ENCODE measurements at places on chromosomes 1 and 21. TPM values are rescaled to one million over a fixed set of nuclear protein-coding genes. Genes with fewer than 3 reads are reported as not detected.

DNA sequence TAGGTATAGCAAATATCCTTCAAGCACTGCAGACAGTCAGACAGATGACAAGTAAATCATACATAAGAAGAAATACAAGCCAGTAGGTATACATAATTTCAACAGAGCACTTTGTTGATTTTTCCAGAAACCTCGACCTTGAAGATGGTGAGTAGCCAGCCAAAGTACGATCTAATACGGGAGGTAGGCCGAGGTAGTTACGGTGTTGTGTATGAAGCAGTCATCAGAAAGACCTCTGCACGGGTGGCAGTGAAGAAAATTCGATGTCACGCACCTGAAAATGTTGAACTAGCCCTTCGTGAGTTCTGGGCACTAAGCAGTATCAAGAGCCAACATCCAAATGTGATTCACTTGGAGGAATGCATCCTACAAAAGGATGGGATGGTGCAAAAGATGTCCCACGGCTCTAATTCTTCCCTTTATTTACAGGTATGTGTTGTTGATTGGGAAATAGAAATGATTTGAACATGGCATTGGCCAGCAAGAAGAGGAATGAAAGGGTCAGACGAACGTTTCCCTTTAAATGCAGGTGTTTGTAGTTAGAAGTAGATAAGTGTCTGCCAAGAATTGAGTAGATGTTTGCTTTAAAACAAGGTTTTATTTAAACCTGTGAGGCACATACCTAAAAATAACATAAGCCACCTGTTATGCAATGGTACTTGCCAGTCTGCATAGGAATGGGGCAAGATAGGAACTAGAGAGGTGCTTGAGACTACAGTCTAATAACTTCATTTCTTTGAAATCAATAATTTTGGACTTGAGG lies 2.7 kb downstream of the PDIK1L start:
- H3K4me1 ChIP-seq = no peaks in the 10 kb centered on the region
- DNase-seq = no peak
- peaks cover 41% of the 10 kb centered on the region for H3K36me3 ChIP-seq
- no peak overlapping the region for H3K4me3 ChIP-seq
- no peaks in the 10 kb centered on the region for H3K27me3 ChIP-seq

SAMSN1 gene
- total RNA-seq = 56.1 TPM

DNA sequence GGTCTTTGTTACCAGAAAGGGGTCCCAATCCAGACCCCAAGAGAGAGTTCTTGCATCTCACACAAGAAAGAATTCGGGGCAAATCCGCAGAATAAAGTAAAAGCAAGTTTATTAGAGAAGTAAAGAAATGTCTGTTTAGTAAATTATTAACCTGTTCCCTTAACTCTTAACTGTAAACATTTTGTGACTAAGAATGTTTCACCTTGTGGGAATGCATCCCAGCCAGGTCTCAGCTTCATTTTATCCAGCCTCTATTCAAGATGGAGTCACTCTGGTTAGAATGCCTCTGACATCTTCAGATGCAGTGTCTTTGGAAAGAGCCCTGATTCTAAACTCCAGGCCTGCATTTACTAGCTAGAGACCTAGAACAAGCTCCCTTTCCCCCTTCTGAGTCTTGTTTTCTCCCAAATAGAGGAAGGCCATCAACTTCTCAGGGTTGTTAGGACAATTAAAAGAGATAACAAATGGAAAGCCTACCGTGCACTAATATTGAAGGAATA lies 4.5 kb upstream of the FABP3 start:
- no peak overlapping the region for H3K27ac ChIP-seq
- peaks cover 12% of the 10 kb centered on the region for H3K4me1 ChIP-seq
- DNase-seq = no peak
- no peak overlapping the region for H3K4me3 ChIP-seq
- H3K27me3 ChIP-seq = no peaks in the 10 kb centered on the region
- no peaks in the 10 kb centered on the region for H3K36me3 ChIP-seq

CFAP141 gene
- total RNA-seq = not detected

- H3K27me3 ChIP-seq = no peaks in the 10 kb centered on the region
- no peak overlapping the region for H3K4me3 ChIP-seq
- DNase-seq = no peak
- no peak overlapping the region for H3K27ac ChIP-seq
- H3K4me1 ChIP-seq = no peaks in the 10 kb centered on the region
Observed at GRCh38 chr1:63407002-63407401, 39.6 kb downstream of the ALG6 start.

GRCh38 chr21:33300701-33301631 lies 23.8 kb upstream of the IFNAR1 start:
- no peaks in the 10 kb centered on the region for H3K36me3 ChIP-seq
- no peak overlapping the region for H3K4me3 ChIP-seq
- peak overlapping the region; percentile 43 for H3K27ac ChIP-seq
- DNase-seq = no peak
- no peaks in the 10 kb centered on the region for H3K27me3 ChIP-seq
- H3K4me1 ChIP-seq = peaks cover 13% of the 10 kb centered on the region

DNA sequence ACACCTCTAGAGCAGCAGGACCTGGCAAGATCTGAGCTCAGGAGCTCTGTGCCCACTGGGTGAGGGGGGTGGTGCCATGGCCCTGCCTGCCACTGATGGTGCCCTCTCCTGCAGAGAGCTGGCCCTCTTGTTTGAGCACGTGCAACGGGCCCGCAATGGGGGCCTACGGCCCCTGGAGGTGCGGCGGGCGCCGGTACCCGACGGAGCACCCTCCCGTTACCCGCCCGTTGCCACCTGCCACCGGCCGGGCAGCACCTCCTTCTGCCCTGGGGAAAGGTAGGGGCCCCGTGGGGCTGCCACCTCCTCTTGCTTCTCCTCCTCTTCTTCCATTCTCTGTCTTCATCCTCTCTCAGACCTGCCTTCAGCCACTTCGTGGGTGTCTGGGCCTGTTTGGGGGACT lies 38.2 kb downstream of the CITED4 start:
- no peaks in the 10 kb centered on the region for H3K36me3 ChIP-seq
- H3K4me1 ChIP-seq = no peaks in the 10 kb centered on the region
- DNase-seq = no peak
- no peak overlapping the region for H3K27ac ChIP-seq
- H3K27me3 ChIP-seq = no peaks in the 10 kb centered on the region

- H3K4me1 ChIP-seq = no peaks in the 10 kb centered on the region
- H3K36me3 ChIP-seq = no peaks in the 10 kb centered on the region
- no peak overlapping the region for H3K4me3 ChIP-seq
- H3K27me3 ChIP-seq = no peaks in the 10 kb centered on the region
- DNase-seq = no peak
- H3K27ac ChIP-seq = no peak overlapping the region
Observed at GRCh38 chr1:172239901-172240300, 180.6 kb upstream of the C1orf105 start.

DNA sequence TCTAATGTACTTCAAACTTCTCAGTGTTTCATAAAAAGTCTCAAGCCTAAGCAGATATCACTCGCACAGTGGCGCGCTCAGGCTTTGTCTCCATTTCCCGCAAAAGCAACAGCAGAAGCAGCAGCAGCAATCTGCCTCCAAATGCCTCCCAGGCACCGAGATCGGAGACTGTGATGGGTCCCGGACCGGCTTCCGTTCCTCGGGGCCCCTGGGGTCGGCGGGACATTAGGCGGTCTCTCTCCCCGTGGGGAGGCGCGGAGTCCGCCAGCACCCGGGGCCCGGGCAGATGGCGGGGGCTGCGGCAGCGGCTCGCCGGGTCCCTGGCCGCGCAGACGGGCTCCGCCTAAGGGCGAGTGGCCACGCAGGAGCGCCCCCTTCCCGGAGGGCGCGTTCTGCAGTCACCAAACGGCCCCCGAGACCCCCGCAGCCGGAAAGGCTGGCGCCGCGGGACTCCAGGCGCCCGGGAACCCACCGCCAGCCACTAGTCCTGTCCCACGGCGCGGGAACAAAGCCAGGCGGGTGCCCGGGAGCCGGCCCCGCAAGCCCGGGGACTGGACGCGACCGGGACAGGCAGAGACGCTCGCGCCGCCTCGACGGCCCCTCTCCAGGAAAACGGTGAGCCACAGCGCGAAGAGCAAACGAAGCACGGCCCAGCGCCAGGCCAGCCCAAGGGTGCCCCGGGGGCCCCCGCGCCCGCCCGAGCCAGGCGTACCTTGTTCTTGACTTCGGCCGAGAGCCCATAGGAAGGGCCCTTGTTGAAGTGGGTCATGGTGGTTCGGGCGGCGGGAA lies 590 bp downstream of the CNN3 start:
- peak overlapping the region; percentile 71 for H3K4me3 ChIP-seq
- no peaks in the 10 kb centered on the region for H3K36me3 ChIP-seq
- peak overlapping the region; percentile 94 for H3K27ac ChIP-seq
- peak; percentile 22 for DNase-seq

GRCh38 chr1:207755846-207756693 lies 4.2 kb downstream of the CD46 start:
- no peaks in the 10 kb centered on the region for H3K27me3 ChIP-seq
- H3K4me1 ChIP-seq = peaks cover 6% of the 10 kb centered on the region
- DNase-seq = peak; percentile 48
- H3K36me3 ChIP-seq = no peaks in the 10 kb centered on the region
